GM23338 (cell line): ENCODE measurements at places on chromosomes 4 and X. TPM values are rescaled to one million over a fixed set of nuclear protein-coding genes. Genes with fewer than 3 reads are reported as not detected.

The PRDM8 gene
- total RNA-seq: not detected in 2 replicates

The PROM1 gene
- 66.6 and 70.3 TPM in 2 replicates for total RNA-seq

The TEX13D gene
- total RNA-seq: 0.12 TPM in 1 of 2 replicates, not detected in the other

The BEX5 gene
- 12.0 and 22.4 TPM in 2 replicates for total RNA-seq

The FGF13 gene
- 17.7 and 18.8 TPM in 2 replicates for total RNA-seq

The LRAT gene
- 57.1 and 59.5 TPM in 2 replicates for total RNA-seq

The EDNRA gene
- 4.5 and 5.0 TPM in 2 replicates for total RNA-seq

DNA sequence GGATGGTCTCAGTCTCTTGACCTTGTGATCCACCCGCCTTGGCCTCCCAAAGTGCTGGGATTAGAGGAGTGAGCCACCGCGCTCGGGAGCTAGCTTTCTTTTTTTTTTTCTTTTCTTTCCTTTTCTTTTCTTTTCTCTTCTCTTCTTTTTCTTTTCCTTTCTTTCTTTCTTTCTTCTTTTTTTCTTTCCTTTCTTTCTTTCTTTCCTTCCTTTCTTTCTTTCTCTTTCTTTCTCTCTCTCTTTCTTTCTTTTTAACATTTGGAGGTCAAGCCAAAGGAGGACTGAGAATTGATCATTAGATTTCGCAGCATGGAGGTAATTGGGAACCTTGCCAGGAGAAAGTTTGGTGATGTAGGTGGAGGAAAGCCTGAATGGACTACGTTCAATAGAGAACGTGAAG is 67.4 kb downstream of the LARP7 start:
- peaks cover 30% of the 10 kb centered on the region for H3K4me1 ChIP-seq
- no peaks in the 10 kb centered on the region for H3K27me3 ChIP-seq
- no peak for DNase-seq
- H3K4me3 ChIP-seq: peak overlapping the region; percentile 67
- no peaks in the 10 kb centered on the region for H3K36me3 ChIP-seq

DNA sequence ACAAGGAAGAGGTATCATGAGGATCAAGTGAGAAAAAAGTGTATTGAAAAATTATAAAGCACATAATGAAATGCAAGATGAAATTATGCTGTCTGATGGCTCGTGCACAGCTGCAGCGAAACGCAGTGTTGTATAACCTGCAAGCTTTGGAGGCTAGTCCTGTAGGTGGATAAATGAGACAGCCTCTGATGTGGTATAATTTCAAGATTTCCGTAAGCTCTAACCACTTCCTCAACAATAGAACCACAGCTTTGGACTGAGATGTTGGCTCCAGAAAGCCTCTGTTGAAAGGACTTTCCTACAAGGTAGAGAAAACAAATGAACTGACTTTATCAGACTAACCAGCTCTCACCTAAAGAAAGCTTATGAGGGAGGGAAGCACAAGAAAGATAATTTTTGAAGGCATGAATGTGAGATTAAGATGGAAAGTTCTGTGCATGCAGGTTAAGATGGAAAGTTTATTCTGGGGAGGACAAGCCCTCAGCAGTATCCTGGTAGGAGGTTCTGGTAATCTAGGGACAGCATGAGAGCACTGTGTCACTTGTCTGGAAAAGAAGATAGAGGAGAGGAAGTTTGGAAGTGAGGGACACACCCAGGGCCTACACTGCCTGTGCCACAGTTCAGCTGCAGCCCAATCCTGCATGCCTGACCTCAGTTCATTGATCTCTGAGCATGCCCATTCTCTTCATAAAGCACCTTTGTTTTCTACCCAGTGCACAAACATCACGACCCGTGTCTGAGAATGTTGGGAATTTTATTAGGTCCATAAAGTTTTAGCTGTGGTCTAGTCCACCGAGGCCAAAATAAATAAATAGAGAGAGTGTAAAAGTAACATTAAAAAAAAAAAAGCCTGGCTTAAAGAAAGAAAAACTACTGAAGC is 161.5 kb upstream of the SFRP2 start:
- H3K27me3 ChIP-seq: no peaks in the 10 kb centered on the region
- DNase-seq: no peak
- H3K36me3 ChIP-seq: no peaks in the 10 kb centered on the region
- no peak overlapping the region for H3K4me3 ChIP-seq

DNA sequence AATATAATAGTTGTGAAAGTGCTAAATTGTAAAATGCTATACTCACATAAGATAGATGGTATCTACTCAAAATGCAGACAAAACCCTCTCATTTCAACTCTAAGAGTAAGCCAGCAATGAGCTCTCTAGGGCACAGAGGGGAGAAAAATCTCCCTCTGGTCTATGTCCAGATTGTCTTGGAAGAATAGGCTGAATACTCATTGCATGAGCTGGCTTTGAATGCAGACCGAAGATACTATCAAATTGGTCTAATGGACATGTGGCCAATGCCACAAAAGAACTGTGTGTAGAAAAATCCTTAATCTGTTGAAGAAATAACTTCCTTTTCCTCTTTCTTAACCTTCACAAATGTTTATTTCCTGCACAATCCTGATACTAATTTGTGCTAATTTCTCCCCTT is 3.5 kb downstream of the ZXDA start:
- peaks cover 12% of the 10 kb centered on the region for H3K4me1 ChIP-seq
- H3K36me3 ChIP-seq: no peaks in the 10 kb centered on the region
- DNase-seq: no peak
- H3K27me3 ChIP-seq: no peaks in the 10 kb centered on the region
- H3K4me3 ChIP-seq: 0 out of 2 replicates have a peak overlapping the region, but pooled peaks have one; percentile 38

- peaks cover 6% of the 10 kb centered on the region; the same call in 1 of the 2 replicates for H3K4me1 ChIP-seq
- no peak overlapping the region for H3K4me3 ChIP-seq
- H3K36me3 ChIP-seq: no peaks in the 10 kb centered on the region
- H3K27me3 ChIP-seq: no peaks in the 10 kb centered on the region
- H3K27ac ChIP-seq: no peak overlapping the region
These were observed 61.5 kb upstream of the ADRA2C start for GRCh38 chr4:3704669-3705068.

GRCh38 chr4:76342191-76342590 is 35.7 kb downstream of the STBD1 start:
- H3K27ac ChIP-seq: no peak overlapping the region
- H3K4me1 ChIP-seq: no peaks in the 10 kb centered on the region
- H3K27me3 ChIP-seq: no peaks in the 10 kb centered on the region
- no peak overlapping the region for H3K4me3 ChIP-seq

DNA sequence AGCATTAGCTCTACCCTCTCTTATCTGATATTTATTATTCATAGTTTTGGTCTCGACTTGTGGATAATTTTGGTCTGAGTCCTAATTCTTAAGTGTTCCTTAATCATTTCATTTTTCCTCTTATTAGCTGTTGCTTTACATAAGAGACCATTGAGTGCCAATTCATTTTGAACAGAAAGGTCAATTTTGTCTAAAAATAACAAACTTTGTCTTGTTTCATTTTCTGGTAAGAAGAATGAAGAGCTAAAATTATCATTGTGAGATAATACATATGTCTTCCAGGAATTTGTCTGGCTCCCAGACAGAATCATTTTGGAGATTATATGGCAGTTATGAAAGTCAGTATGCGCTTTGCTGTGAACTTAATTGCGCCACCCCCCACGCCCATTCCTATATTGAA is 1471.8 kb downstream of the PCDH7 start:
- no peaks in the 10 kb centered on the region for H3K27me3 ChIP-seq
- H3K4me1 ChIP-seq: no peaks in the 10 kb centered on the region
- H3K36me3 ChIP-seq: no peaks in the 10 kb centered on the region
- no peak for DNase-seq
- no peak overlapping the region for H3K27ac ChIP-seq

- H3K27me3 ChIP-seq: no peaks in the 10 kb centered on the region
- H3K4me1 ChIP-seq: peaks cover 5% of the 10 kb centered on the region; the same call in 1 of the 2 replicates
- no peak overlapping the region for H3K27ac ChIP-seq
- H3K4me3 ChIP-seq: no peak overlapping the region
- peak; percentile 68 for DNase-seq
- no peaks in the 10 kb centered on the region for H3K36me3 ChIP-seq
These were observed 171.0 kb downstream of the DHX15 start for GRCh38 chr4:24413311-24413784.

GRCh38 chr4:107917500-107917899 is 13.8 kb upstream of the CYP2U1 start:
- H3K36me3 ChIP-seq: no peaks in the 10 kb centered on the region; the same call in 1 of the 2 replicates
- no peak overlapping the region for H3K27ac ChIP-seq
- no peak overlapping the region for H3K4me3 ChIP-seq
- H3K4me1 ChIP-seq: peaks cover 2% of the 10 kb centered on the region; the same call in 1 of the 2 replicates
- no peak for DNase-seq
- H3K27me3 ChIP-seq: no peaks in the 10 kb centered on the region

DNA sequence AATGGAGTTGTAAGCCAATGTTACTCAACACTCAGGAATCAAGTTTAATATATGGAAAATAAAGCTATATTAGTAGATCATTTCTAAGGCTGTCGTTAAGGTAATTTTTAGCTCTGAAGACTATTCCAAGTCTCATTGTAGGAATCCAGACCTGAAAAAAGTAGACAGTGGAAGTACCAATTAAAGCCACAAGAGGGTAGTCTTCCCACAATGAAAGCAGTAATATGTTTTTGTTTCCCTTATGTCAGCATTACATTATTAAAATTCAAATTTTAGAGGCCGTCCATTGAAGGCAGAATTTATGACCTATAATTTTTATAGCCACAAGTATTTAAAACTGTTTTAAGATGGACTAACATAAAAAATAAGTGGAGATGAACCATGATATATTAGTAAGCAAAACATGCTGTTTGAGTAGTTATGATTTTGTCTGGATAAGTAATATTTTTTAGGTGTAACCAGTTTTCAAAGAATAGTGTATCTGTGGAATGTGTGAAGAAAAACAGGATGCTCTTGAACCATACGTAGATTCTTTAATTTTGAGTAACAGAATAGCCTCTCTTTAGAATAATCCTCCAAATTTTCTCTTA is 372.6 kb upstream of the TECRL start:
- no peak overlapping the region for H3K4me3 ChIP-seq
- peak; percentile 49 for DNase-seq
- no peaks in the 10 kb centered on the region for H3K36me3 ChIP-seq
- no peak overlapping the region for H3K27ac ChIP-seq

DNA sequence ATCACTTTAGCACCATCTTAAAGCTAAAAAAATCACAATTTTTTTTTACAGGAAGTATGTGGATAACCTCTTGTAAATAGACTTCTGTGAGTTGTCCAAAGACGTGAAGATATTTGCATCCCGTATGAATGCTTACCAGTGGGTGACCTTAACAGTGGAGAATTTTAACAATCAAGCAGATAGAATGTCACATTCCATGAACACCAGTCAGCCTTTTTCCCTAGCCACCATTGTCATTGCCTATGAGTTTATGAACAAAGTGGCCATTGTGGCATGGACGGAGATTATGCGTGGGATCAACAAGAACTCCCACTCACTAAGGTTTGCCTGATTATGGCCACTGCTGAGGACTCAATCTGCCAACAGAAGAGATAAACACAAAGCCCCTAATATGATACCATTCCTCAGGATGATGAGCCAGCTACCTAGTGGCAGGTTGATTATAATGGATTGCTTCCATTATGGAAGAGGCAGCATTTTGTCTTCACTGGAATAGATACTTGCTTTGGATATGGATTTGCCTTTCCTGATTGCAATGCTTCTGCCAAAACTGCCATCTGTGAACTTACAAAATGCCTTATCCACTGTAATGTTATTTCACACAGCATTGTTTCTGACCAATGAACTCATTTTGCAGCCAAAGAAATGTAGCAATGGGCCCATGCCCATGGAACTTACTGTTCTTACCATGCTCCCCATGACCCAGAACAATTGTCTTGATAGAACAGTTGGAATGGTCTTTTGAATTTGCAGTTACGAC is 830.9 kb upstream of the NDST4 start:
- H3K27ac ChIP-seq: no peak overlapping the region
- H3K4me1 ChIP-seq: peaks cover 10% of the 10 kb centered on the region; the same call in 1 of the 2 replicates
- no peak for DNase-seq

DNA sequence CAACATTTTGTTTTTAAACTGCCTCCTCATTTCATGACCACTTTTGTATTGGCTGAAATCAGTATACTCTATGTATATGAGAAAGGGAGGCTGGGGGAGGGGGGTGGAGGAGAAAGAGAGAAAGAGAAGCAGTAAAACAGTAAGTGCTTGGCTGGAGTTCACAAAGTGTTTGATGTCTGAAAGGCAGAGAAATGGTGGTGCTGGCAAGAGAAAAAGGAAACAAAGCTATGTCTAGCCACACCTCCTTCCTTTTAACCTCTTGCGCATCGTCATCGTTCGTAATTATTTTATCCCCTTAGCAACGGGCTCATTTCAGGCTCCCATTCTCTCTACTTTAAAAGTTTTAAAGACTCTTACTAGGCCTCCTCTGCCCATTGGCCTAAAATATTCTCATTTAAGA is 25.6 kb downstream of the RPA4 start:
- H3K27ac ChIP-seq: no peak overlapping the region
- no peak overlapping the region for H3K4me3 ChIP-seq
- no peaks in the 10 kb centered on the region for H3K27me3 ChIP-seq
- peak; percentile 11 for DNase-seq

DNA sequence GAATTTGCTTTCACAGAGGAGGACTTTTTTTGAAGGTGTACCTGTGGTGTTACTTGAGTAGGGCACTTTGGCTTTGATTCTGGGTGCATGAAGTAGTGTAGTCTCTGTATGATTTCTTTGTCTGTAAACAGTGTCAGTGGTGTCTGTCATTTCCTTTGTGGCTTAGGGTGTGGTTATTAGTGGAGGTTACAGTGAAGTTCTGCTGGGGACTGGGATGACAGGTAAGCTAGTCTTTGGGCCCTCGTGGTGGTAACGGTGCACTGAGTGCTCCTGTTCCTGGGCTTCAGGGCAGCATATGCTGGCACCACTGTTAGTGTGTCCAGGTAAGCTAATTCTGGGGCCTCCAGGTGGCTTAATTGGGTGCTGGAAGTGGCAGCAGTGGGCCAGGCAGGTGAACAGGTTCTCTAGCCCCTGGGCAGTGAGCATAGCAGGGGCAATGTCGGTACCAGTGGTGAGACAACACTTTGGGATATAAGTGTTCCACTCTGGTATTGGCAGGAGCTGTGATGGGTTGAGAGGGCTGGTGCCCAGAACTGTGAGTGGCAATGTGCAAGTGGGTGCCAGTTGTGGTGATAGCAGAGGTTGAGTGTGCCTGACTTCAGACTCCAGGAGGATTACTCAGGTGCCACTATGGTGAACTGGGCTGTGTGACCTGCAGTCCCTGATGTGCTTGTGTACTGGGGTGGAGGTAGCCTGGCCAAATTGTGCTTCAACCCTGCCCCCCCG is 26.0 kb upstream of the VSIG1 start:
- DNase-seq: no peak
- H3K27ac ChIP-seq: no peak overlapping the region
- no peaks in the 10 kb centered on the region for H3K36me3 ChIP-seq
- no peak overlapping the region for H3K4me3 ChIP-seq

GRCh38 chrX:50054147-50054546 is 131.8 kb downstream of the CLCN5 start:
- DNase-seq: peak; percentile 19
- no peak overlapping the region for H3K27ac ChIP-seq
- H3K27me3 ChIP-seq: no peaks in the 10 kb centered on the region

DNA sequence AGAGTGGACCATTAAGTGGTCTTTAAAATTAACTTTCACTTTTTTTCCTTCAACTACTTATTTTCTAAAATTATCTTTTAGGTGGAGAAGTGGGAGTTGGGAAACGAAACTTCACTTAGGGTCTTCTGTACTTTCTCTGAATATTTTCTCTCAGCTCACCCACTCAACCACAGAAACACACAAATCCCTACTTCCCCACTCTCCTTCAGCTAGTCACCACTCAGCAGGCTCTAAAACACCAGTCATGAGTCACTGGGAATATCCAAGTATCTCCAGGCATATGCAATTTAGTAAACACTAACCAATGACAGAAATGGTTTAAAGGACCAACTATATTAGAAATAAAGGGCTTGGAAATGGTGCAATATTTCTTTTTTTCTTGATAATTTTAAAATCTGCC is 153.0 kb upstream of the RPS6KA6 start:
- no peaks in the 10 kb centered on the region for H3K4me1 ChIP-seq
- DNase-seq: no peak
- no peak overlapping the region for H3K4me3 ChIP-seq
- H3K36me3 ChIP-seq: no peaks in the 10 kb centered on the region
- no peaks in the 10 kb centered on the region for H3K27me3 ChIP-seq
